ENCODE measurements at places on chromosomes 2 and 18.
A peak's percentile ranks its signal among the peaks of the same experiment; 100 is the strongest.

DNA sequence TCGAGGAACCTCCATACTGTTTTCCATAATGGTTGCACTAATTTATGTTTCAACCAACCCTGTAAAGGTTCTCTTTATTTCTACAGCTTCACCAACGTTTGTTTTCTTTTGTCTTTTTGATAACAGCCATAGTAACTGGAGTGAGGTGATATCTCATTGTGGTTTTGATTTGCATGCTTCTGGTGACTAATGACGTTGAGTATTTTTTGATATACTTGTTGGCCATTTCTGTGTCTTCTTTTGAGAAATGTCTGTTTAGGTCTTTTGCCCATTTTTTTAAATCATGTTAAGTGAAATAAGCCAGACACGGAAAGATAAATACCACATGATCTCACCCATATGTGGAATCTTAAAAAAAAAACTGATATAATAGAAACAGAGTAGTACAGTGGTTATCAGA, 74.8 kb upstream of the SMIM21 start:
- no peak for DNase-seq

GRCh38 chr2:6787376-6787775, 78.3 kb downstream of the CMPK2 start:
- no peak for DNase-seq

GRCh38 chr18:32867330-32867729, 94.5 kb upstream of the KLHL14 start:
- peak; percentile 23 for DNase-seq

- DNase-seq = no peak
Observed at GRCh38 chr2:217835931-217836891, 166.6 kb downstream of the TNS1 start.

DNA sequence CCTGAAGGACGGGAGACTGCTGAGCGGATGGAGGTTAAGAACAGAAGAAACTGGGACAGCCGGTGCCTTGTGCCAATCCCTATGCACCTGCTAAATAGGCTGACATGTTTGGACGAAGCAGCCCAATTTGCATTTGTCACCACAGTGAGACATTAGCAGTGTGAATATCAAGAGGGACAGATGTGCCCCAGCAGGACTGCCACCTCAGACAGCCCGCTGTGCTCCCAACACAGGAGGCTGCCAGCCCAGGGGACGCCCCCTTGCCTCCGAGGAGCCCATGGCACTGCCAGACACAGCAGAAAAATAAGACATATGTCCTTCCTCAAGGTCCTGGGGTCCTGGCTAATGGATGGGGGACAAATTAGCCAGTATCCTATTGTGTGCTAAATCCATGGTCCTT, 306.7 kb upstream of the POU3F3 start:
- DNase-seq = no peak

DNA sequence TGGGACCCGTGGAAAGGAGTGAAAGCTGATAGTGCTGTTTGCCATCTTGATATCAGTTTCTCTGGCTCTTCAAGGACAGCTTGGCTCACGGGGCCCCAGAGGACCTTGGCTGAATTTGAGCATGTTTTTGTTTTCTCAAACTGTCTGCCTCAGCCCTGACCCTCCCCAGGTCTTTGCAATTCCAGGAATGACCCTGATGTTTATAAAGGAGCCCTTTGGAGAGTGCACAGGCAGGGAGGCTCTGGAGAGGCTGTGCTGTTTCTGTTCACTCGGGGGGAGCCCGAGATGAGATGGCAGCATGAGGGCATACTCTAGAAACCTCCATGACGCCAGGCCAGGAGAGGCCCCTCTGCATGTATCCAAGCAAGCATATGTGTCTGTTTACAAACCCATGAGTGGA, 16.4 kb downstream of the IGFBP2 start:
- no peak for DNase-seq

GRCh38 chr2:18522484-18523146, 37.8 kb downstream of the RDH14 start:
- no peak for DNase-seq

DNA sequence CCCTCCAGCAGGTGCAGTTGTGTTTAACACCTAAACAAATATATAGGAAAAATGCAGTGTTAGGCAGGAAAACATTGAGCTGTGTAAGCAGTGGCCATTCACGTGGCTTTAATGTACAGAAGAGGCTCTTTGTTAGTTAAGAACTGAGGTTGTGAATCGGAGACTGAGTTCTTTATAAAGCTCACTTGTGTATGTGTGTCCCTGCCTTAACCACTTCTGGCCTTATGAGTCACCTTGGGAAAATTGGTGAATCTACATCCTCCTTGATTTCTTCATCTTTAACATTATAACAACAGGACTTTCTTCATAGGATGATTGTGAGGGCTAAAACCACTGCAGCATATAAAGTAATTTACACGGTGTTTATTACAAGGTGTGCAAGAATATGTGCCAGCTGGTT, 188.4 kb upstream of the TPO start:
- no peak for DNase-seq

- DNase-seq = no peak
Observed at GRCh38 chr2:109065391-109065734, 63.6 kb upstream of the SH3RF3 start.

DNA sequence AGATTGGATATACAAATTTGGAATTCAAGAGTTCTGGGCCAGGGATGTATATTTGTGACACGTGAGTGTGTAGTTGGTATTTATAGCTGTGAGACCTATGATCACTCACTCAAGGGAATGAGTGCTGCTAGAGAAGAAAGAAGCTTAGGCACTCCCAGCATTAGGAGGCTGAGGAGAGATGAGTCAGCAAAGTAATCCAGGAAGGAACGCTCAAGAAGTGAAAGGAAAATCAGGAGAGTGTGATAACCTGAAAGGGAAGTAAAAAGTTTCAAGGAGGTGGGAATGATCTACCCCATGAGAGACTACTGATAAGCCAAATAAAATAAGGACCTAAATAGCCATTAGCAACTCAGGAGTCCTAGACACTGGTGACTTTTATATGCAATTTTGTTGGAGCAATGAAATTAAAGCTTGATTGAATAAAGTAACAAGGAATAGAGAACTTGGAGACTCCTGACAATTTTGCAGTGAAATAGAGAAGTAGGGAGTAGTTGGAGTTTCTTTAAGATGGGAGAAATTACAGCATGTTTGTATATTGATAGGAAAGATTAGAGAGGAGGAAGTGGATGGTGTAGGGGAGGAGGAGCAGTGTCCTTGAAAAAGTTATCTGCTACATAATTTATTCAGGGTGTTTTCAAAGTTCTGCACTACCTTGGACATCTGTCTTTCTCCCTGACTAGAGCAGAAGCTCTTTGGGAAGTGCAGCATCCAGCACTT, 89.9 kb downstream of the UBE2E3 start:
- no peak for DNase-seq

DNA sequence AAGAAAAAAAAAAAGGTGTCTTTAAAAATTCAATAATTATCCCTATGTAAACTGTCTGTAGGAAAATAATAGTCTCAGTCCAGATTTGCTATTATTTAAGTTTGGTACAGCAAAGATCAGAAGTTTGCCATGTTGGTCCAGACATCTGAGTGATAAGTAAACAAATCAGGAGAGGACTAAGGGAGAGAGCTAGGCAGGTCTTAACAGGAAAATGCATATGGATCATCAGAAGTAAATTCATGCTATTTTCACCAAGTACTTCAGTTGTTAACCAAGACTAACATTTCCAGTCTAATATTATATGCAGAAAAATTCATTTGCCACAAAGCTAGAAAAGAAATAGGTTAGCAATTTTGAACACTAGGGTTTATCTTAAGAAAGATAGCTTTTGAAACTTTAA, 95.0 kb upstream of the STK17B start:
- DNase-seq = no peak

DNA sequence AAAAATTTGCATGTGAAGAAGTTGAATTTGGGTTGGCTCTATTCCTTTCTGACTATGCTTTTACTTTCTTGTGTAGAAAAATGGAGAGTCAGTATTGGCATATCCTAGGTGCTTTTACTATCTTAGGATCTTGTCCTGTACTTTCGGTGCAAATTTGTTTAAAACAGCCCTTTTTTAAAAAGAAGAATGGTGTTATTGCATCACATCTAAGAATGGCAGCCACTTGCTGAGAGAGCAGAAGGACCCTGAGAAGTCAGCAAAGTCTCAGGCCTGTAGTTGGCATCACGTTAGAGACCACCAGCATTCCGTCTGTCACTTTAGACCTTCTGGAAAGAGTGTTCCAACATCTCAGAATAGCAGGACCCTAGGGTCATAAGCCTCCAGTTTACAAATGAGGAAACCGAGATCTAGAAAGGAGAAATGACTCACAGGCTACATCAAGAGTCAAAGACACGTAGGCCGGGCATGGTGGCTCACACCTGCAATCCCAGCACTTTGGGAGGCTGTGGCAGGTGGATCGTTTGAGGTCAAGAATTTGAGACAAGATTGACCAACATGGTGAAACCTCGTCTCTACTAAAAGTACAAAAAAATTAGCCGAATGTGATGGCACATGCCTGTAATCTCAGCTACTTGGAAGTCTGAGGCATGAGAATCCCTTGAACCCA, 42.5 kb downstream of the SPATS2L start:
- no peak for DNase-seq

DNA sequence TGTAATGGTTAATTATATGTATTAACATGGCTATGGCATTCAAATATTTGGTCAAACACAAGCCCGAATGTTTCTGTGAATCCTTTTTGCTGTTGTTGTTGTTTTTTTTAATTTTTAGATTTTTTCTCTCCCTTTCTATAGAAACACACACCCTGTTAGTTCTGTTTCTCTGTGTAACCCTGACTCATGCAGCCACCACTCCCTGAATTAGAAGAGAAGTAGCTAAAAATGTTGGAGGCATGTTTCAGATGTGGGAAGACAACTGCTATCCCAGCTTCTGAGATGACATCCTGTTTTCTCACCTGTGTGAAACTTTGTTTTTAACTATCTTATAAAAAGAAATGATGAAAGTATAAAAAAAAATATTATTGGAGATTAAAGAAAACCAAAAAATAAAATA, 219.6 kb upstream of the RGPD4 start:
- DNase-seq = no peak

- DNase-seq = no peak
Observed at GRCh38 chr2:9692456-9693195, 61.8 kb upstream of the YWHAQ start.

DNA sequence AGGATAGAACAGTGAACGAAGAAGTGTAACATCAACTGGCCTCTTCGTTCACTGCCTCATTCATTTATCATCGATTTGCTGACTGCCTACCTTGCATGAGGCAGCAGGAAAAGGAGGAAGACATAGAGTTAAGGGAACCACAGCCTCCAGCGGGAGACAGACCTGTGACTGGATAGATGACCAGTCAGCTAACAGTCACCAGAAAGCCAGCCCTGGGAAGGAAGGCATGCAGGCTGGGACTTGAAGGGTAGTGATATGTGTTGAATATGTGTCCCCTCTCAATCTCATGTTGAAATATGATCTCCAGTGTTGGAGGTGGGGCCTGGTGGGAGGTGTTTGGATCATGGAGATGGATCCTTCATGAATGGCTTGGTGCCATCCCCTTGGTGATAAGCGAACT, 58.3 kb downstream of the CTIF start:
- no peak for DNase-seq

DNA sequence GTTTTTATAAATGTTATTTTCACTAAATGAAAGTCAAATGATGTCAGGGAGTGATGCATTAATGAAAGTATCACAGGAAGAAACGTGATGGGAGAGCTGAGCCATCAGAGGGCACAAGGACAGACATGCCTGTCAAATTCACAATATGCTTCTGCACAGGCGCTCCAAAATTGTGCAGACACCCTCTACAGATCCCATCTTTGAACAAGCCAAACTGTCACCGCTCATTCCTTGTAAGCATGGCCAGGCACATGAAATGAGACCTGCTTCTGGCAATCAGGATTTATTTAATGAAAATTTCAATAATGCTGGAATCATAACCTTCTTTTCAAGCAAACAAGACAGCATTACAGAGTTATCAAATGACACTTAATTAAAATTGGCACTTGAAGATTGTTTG, 20.4 kb upstream of the FSHR start:
- DNase-seq = no peak

GRCh38 chr2:125364192-125364983, 1291.6 kb upstream of the GYPC start:
- DNase-seq = no peak

DNA sequence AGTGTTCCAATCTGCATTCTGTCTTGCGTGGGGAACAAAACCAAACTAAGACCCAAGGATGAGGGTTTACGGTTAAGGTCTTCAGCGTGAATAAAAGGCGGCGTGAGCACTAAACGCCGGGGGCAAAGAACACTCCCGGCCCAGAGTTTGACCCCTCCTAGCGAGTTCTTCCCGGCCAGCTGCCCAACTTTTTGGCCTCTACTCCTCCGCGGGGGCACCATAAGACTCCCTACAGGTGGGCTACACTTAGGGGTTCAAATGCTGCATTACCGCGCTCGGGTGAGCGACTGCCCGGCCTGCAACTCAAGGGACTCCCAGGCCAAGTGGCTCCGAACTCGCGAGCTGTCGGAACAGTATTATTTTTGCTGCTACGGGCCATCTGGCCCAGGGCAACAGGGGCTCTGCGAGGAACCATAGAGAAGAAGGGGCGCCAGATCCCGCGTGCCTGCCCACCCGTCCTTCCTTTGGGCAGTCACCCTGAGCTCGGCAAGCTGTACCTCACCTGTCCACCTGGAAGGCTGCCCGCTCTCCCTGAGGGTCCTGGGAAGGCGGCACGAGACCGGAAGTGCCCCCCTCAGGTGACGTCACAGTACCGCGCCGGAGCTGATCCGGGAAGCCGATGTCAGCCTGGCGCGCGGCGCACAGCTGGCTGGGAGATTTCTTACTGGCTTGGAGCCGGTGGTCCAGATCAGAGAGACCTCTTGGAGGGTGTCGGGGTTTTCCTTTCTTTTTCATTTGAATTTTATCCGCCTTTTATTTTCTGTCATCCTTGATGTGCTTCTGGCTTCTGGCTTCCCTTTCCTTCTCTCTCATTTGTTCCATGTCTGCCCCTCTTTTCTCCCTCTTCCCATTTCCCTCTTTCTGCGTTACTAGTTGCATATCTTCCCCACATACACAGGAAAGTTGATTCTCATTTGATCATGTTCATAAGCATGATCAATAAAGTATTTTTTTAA, at the start of gene LDAH:
LDAH (minus strand) TSS at position 567 of the 956 bp plus-strand sequence. CDS start 21,638 bp downstream, outside the sequence.
- peak; percentile 91 for DNase-seq

DNA sequence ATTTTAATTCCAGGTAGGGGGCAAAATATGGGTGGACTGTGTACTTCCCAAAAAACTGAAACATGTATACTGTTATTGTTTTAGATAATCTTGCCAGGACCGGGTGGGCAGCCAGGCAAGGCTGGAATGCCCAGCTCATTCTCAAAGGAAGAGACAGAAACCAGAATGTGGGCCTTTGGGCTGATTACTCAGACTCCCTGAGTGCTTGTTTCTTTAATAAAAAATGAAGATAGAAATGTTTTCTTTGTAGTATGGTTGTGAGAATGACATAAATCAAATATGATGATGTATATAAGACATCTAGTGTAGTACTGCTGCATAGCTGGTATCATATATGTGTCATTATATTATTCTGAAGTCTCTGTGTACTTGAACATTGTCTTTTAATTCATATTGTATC, 231.6 kb upstream of the NT5C1B start:
- no peak for DNase-seq

All from memory B cell (primary cell).